Non-pigmented ciliary epithelial cell (primary cell): ENCODE measurements at places on chromosomes 1 and 21.

DNA sequence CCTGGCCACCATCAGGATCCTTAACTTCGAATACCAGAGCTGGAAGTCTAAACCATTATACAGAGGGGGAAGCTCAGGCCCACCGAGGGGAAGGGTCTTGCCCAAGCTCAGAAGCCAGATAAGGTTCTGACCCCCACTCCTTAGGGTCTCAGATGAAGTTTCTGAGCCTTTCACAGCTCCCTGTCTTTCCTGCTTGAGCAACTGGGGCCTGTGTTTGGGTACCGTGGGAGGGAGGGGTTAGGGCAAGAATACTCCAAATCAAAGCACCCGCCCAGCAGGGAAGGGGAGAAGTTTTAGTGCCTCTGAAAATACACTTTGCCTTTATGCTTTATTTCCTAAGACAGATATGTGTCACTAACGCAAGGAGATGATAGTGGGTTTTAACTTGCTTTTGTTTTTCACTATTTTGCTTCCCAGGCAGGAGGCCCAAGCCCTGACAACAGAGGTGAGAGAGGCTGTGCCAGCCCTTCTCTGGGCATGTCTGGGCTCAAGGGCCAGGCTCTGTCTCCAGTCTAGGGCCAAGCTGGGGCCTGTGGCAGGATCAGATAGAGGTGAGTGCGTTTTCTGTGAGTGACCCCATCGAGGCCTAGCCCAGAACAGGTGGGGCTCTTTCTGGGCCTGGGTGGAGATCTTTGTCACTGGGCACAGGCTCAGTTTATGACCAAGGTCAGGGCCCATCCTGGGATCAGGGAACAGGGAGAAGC lies 20.5 kb upstream of the TENT5B start:
- DNase-seq, result no peak

GRCh38 chr1:33460144-33460543 lies 12.3 kb upstream of the ZSCAN20 start:
- no peak for DNase-seq

GRCh38 chr1:234975122-234975940 lies 153.3 kb downstream of the TOMM20 start:
- peak; percentile 95 for DNase-seq

- no peak for DNase-seq
These were observed 1528.0 kb upstream of the TPTE start for GRCh38 chr21:8993284-8993942.

- DNase-seq, result no peak
These were observed 1.8 kb downstream of the VANGL2 start for GRCh38 chr1:160402001-160402795.
